Fibroblast of upper back skin (primary cell): ENCODE measurements at places on chromosomes 13 and 19.

DNA sequence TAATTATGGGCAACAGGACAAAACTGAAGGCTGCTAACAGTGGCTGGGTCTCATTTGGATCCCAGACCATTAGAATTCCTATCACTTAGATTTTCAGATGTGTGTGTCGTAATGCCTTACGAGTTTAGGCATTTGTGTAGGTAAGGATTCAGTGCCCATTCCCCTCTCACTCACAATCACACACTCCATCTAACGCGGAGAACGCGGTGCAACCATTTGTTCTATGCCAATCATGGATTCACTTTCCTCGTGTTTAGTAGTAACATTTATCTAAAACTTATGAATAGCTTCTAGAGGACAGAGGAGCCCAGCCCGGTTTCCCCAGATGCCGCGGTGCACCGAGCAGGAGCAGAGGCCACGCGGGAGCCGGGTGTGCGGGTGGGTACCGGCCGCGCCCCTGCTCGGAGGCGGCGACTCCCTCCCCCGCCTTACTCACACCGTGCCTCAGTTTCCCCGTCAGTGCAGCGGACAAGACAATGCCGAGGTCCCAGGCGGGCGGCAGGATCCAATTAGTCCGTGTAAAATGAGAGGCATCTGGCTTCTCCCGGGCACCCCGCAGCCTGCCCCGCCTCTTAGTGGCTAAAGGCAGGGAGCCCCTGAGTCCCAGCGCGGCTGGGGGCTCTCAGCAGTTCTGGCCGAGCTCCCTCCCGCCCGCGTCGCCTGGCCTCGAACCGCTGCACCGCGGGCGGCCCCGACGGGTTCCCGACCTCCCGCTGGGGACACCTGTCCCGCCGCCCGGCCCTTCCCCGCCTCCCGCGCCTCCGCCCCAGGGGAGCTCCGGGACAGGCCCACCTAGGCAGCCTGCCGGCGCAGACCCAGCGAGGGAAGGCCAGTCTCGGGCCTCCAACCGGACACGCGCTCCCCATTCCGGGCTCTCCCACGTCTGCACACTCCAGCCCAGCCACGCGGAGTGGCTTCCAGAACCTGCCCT, 5.9 kb upstream of the C1QTNF9B start:
- DNase-seq: no peak

DNA sequence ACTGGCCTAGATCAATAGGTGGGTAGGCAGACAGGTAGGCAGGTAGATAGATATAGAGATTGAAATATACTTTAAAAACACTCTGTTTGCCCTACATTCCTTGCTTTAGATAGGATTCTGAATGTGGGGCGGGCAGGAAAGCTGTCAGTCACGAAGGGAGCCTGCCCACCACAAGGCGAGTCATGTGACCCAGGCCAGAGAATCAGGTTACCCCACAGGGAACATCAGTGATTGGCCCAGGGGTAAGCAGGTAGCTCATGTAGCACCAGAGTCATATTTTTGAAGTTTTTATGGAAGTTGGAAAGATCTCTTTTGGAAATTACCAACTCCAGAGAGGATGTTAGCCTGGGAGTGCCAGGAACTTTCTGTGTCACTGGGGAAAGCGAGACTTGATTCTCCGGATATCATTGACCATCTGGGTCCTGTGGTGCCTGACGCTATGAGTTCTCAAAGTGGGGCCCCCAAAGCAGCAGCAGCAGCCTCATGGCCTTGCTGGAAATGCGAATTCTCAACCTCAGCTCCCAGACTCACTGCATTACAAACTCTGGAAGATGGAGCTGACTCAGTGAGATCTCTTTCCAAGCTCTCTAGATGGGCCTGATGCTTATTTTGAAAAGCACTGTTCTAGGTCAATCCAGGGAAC, 60.3 kb downstream of the IRS2 start:
- no peak for DNase-seq

- DNase-seq: no peak
Measured at GRCh38 chr19:15374796-15375440, 4.7 kb downstream of the AKAP8 start.

DNA sequence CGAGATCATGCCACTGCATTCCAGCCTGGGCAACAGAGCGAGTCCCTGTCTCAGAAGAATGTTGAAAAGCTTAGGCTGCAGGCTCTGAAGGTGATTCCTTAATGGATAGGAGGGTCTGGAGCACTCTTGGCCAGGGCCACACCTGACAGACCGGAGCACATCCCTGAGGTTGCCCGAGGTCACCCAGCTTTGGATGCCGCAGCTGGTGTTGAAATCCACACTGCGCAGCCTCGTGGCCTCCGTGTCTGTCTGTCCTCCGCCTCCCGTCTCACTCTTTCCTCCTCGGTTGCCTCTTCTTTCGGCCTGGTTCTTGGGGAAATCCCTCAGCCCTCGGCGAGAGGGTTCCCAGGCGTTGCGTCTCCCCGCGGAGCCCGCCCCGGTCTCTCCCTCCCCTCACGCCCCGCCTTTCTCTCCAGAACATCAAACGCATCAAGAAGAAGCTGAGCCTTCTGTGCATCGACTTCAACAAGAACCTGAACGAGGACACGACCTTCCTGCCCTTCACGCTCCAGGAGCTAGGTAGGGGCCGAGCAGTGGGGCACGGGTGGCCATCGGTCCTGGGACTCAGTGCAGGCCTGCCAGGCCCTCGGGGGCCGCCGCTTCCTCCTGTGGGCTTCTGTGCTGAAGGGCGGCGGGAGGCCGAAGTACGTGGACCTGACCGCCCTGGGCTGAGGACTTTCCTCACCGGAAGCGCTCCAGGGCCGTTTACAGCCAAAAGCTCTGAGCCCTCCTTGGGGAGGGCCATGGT, 14.1 kb downstream of the THOP1 start:
- no peak for DNase-seq

DNA sequence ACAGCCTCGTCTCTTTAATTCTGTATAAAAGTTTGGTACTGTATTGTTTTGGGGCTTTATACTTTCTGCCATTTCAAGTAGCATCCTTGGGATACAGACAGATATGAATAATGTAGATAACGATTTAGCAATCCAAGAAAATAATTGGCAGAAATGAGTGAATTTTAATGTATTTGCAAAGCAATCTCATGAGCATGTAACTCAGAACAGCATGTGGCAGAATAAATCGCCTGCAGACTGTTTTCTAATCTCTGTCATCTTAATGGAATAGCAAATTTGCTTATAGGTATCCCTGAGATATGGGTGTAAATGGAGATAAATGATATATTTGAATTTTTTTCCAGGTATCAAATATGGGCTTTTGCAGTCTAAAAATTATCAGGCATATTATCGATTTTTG, 166.0 kb downstream of the GPC5 start:
- no peak for DNase-seq

DNA sequence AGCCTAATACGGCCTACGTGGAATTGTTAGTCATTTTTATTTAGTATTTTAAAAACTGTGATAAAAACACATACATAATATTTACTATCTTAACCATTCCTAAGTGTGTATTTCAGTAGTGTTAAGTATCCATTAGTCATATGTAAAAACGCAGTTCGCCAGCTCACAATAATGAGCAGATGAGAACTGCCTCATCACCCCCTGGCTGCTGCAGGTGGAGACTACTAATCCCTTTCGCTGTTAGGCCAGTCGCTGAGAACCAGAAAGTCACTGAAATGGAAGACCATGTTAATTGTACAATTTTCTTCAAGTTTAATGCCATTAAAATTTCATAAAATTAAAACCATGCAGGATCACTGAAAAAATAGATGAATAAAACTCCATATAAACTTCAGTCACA, 1.6 kb downstream of the ESD start:
- DNase-seq: no peak

DNA sequence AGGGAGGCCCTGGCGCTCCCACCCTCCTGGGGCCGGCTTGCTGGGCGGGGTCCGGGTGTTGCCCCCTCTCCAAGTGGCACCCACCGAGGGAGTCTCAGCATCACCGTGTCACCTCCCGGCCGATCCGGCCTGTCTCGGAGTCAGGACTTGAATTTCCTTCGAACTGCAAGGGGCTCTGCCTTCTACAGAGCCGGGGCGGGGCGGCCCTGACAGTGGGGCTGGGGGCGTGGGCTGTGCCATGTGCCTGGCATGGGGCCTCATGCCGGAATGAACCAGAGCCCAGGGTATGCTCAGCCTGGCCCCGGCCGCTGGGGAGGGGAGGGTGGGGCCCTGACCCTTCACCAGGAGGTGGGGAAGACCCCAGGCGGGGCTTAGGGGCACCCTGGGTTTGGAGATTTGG, 47.0 kb upstream of the TCF3 start:
- no peak for DNase-seq

- DNase-seq: no peak
Measured at GRCh38 chr13:49388091-49388635, 55.7 kb downstream of the CAB39L start.

- DNase-seq: no peak
Measured at GRCh38 chr13:50610238-50610637, 233.3 kb downstream of the DLEU7 start.

- peak; percentile 38 for DNase-seq
Measured at GRCh38 chr13:40762849-40763248, 8.1 kb downstream of the MRPS31 start.

DNA sequence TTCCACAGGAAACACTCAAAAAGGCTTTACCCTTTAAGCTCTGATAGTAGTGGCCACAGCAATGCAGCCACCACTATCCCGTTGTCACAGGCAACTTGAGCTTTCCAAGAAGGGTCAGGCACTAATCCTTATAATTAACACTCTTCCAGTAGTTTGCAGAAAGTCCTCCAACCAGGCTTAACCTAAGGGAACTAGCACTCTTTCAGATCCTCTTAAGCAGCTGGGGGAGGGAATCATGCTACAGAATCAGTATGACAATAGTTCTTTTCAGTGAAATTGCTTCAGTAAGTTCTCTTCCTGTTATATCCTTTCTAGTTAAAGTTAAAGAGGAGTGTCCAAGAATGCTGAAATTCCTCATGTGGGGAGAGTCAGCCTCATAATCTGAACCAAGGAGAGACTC, 82.2 kb downstream of the TNFSF11 start:
- DNase-seq: peak; percentile 37

GRCh38 chr13:77388944-77389624, 62.2 kb upstream of the MYCBP2 start:
- DNase-seq: no peak

- no peak for DNase-seq
Measured at GRCh38 chr13:110354123-110354627, 47.1 kb downstream of the COL4A2 start.

DNA sequence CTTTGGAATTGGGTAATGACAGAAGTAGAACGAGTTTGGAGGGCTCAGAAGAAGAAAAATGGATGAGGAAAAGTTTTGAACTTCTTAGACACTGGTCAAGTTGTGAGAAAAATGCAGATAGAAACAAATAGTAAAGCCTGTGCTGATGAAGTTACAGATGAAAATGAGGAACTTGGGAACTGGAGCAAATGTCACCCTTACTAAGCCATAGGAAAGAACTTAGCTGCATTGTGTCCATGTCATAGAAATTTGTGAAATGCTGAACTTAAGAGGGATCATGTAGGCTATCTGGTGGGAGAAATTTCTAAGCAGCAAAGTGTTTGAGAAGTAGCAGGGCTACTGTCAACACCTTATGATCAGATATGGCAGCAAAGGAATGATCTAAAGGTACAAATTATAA, 289.2 kb upstream of the PCDH9 start:
- no peak for DNase-seq

DNA sequence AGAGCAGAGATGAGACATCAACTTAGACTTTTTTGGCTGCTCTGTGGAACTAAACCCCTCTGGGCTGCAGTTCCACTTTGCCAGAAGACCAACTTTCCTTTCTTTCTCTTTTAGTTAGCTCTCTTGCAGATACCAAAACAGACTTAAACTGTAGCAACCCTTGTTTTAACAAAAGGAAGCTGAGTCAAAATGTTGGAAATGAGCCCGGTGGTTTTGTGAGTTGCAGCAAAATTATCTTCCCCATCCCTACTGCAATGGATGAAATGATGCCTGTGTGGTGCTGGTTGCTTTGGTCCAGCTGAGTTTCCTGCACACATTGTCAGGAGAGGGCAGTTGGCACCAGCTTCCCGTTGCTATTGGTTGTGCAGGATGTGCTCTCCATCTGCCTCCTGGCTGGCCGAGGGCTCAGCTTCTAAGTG, 115.3 kb downstream of the LRCH1 start:
- peak; percentile 94 for DNase-seq

GRCh38 chr13:42626176-42626860, 52.4 kb downstream of the TNFSF11 start:
- no peak for DNase-seq

DNA sequence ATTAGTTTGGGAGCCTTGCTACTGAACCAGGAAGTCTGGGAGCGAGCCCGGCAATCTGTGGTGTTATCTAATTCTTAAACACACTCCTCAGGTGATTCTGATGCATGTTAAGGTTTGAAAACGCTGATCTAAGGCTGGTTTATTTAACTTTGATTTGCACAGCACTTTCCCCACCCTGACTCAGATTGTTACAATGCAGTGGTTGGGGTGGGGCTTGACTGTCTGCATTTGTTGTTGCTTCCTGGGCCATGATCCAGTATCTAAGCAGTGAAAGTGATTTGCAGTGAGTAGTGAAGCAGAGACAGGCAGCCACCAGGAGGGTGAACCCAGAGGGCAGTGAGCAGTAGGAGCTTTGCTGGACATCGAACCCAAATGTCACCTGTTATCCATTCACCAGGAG, 81.6 kb upstream of the ARGLU1 start:
- DNase-seq: peak; percentile 5

DNA sequence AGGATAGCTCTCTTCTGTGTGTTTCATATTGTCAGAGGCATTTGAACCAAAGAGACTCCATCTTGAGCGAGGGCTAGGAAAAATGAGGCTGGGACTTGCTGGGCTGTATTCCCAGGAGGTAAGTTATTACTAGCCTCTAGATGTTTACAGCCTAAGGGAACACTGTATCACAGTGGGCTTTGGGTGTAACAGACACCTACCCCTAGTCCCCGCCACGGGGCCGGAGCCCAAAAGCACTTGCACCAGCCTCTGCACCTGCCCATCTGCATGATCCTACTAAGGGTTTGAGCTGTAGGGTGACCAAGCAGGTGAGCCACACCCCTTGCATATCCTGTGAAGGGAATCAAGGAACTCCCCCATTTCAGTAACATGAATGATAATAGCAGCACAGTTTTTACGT, 1972.2 kb downstream of the OLFM4 start:
- no peak for DNase-seq

DNA sequence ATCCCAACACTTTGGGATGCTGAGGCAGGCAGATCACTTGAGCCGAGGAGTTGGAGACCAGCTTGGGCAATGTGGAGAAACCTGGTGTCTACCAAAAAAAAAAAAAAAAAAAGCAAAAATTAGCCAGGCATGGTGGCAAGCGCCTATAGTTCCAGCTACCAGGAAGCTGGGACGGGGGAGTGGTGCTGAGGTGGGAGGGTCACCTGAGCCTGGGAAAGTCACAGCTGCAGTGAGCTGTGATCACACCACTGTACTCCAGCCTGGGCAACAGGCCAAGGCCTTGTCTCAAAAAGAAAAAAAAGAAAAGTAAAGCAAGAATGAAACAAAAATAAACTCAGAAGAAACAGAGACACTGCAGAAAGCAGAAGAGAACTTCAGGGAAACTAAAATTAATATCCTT, 31.6 kb downstream of the MTRF1 start:
- DNase-seq: peak; percentile 18

- DNase-seq: peak; percentile 55
Measured at GRCh38 chr19:42440357-42441048, 2.2 kb downstream of the CXCL17 start.
